Tibial nerve (tissue), 4 donors: ENCODE measurements at places on chromosomes 4 and X. TPM values are rescaled to one million over a fixed set of nuclear protein-coding genes. Genes with fewer than 3 reads are reported as not detected.

The TMEM255A gene
- 5.9 TPM for total RNA-seq

The FHIP1A gene
- 8.2 TPM for total RNA-seq

The ZCCHC18 gene
- 1.5 TPM for total RNA-seq

The PTPN13 gene
- 113 TPM for total RNA-seq

The DOK7 gene
- 0.66 TPM for total RNA-seq

The CSAG2 gene
- not detected for total RNA-seq

The ODAM gene
- total RNA-seq = not detected

The GABRB1 gene
- total RNA-seq = not detected

The RRAGB gene
- 24.3 TPM for total RNA-seq

The TCEAL6 gene
- not detected for total RNA-seq

The SCD5 gene
- 59.6 TPM for total RNA-seq

The GPR50 gene
- total RNA-seq = not detected

The GNRHR gene
- total RNA-seq = not detected

The EDA2R gene
- total RNA-seq = 3.5 TPM
